ENCODE measurements at places on chromosomes 2 and 18. TPM values are rescaled to one million over a fixed set of nuclear protein-coding genes. Genes with fewer than 3 reads are reported as not detected.

Gene EVX2
- total RNA-seq: not detected

DNA sequence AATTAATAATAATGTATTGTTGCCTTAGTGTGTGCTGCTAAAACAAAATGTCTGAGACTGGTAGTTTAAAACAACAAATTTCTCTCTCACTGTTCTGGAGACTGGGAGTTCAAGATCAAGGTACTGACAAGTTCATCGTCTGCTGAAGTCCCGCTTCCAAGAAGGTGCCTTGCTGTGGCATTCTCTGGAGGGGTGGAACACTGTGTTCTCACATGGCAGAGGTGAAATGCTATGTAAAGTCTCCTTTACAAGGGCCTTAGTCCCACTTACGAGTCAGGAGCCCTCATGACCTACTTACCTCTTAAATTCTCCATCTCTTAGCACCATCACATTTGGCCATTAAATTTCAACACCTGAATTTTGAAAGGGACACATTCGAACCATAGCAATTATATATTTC lies 299.2 kb upstream of the RBMS1 start:
- DNase-seq: no peak

DNA sequence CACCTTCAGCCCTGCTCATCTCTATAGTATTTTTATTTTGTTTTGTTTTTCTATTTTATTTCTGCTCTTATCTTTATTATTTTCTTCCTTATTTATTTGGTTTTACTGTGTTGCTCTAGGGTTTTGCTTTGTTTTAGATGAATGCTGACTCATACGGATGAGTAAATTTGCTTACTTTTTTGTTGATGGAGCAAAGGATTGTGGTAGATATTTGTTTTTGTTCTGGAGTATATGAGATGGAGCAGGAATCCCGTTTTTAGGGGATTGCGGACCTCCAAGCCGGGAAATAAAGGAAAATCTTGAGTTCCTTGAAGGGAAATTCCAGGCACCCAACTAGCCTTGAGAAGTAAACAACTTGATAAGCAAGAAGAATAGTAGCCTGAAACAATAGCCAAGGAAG lies 15.3 kb upstream of the COLEC12 start:
- DNase-seq: no peak

- no peak for DNase-seq
These were observed 612.1 kb downstream of the KCNJ3 start for GRCh38 chr2:155310589-155310988.
